Right atrium auricular region (tissue), 2 donors: ENCODE measurements at places on chromosomes 1 and 21. TPM values are rescaled to one million over a fixed set of nuclear protein-coding genes. Genes with fewer than 3 reads are reported as not detected.
A peak's percentile ranks its signal among the peaks of the same experiment; 100 is the strongest.

GRCh38 chr21:29056538-29057050 is 16.9 kb downstream of the CCT8 start:
- no peak overlapping the region for H3K4me3 ChIP-seq
- H3K27me3 ChIP-seq, result no peaks in the 10 kb centered on the region
- H3K4me1 ChIP-seq, result no peaks in the 10 kb centered on the region
- H3K27ac ChIP-seq, result no peak overlapping the region

The RFX5 gene
- total RNA-seq, result 20.2 TPM

DNA sequence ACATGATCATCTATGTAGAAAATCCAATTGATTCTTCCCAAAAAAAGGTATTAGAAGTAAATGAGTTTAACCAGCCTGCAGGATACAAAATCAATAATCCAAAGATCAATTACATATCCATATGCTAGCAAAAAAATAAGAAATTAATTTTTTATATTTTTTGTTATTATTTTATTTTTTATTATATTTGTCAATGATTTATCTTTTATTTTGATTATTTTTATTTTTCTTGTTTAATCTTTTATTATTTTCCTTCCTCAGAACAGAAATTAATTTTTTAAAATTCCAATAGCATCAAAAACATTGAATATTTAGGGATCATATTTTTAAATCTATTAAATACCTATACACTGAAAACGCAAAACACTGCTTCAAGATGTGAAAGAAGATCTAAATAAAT is 331.2 kb downstream of the PLPP3 start:
- DNase-seq, result no peak
- no peaks in the 10 kb centered on the region for H3K36me3 ChIP-seq
- no peaks in the 10 kb centered on the region for H3K4me1 ChIP-seq
- no peak overlapping the region for H3K27ac ChIP-seq
- H3K27me3 ChIP-seq, result no peaks in the 10 kb centered on the region
- no peak overlapping the region for H3K4me3 ChIP-seq

The CLDN8 gene
- not detected for total RNA-seq

- H3K36me3 ChIP-seq, result no peaks in the 10 kb centered on the region
- H3K4me3 ChIP-seq, result no peak overlapping the region
- no peaks in the 10 kb centered on the region for H3K4me1 ChIP-seq
- no peaks in the 10 kb centered on the region for H3K27me3 ChIP-seq
- DNase-seq, result no peak
These were observed 200.6 kb downstream of the RGS7 start for GRCh38 chr1:241156231-241156965.

The WNT9A gene
- total RNA-seq, result 0.78 TPM

The ARL8A gene
- 30.8 TPM for total RNA-seq

The MNDA gene
- 5.9 TPM for total RNA-seq

- no peaks in the 10 kb centered on the region for H3K27me3 ChIP-seq
- no peaks in the 10 kb centered on the region for H3K36me3 ChIP-seq
- no peak for DNase-seq
These were observed 23.7 kb downstream of the EIF2B3 start for GRCh38 chr1:44962729-44963128.

DNA sequence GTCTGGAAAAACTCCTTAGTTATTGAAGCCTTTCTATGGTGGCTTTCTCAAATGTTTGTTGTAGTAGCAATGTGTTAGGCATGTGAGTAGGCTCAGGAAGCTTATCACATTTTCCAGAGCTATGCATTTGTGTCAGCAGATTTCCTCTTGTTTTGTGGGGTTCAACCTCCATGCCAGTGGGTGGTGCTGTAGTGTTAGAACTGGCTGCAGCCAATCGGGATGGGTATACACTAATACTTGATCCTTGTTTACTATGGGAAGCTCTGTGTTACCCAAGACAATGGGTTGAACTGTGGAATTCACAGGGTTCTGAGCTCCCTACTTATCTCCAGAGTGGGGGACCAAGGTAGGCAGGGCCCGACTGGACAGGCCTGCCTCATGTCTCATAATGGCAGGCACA is 348.5 kb upstream of the ADAMTS5 start:
- no peaks in the 10 kb centered on the region for H3K27me3 ChIP-seq
- no peak overlapping the region for H3K27ac ChIP-seq
- H3K4me3 ChIP-seq, result no peak overlapping the region
- no peak for DNase-seq
- no peaks in the 10 kb centered on the region for H3K36me3 ChIP-seq
- H3K4me1 ChIP-seq, result no peaks in the 10 kb centered on the region

GRCh38 chr1:206757524-206758266 is 12.9 kb upstream of the IL19 start:
- H3K27me3 ChIP-seq, result no peaks in the 10 kb centered on the region
- no peak overlapping the region for H3K4me3 ChIP-seq
- H3K4me1 ChIP-seq, result no peaks in the 10 kb centered on the region
- H3K27ac ChIP-seq, result no peak overlapping the region
- no peak for DNase-seq

- peaks cover 11% of the 10 kb centered on the region for H3K36me3 ChIP-seq
- H3K4me3 ChIP-seq, result peak overlapping the region; percentile 82
- H3K4me1 ChIP-seq, result peaks cover 52% of the 10 kb centered on the region
- DNase-seq, result no peak
- H3K27ac ChIP-seq, result peak overlapping the region; percentile 95
- H3K27me3 ChIP-seq, result no peaks in the 10 kb centered on the region
These were observed 1.5 kb upstream of the PRDX6 start for GRCh38 chr1:173475564-173476196.

DNA sequence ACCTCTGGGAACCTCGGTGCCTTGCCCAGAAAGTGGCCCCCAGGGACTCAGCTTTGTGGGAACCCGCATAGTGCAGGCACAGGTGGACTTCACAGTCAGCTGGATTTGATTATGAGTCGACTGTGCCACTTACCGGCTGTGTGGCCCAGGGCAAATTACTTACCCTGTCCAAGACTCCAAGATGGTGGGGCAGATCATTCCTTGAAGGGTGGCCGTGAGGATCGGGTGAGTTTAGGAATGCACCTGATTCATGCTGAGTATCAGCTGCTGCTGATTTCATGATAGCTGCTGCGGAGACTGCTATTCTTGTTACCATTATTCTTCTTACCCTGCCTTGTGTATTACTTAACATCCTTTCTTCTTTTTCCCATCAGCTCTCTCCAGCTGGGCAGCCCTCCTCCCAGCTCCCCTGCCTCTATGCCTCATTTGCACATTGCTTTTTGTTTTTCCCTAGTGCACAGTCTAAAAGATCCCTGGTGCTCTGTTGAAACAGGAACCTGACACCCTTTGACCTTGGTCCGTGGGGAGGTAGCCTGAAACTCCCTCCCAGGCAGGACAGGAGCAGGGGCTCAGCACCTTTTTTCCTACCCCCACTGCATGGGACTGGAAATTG is 40.5 kb upstream of the FHAD1 start:
- no peaks in the 10 kb centered on the region for H3K27me3 ChIP-seq
- no peak overlapping the region for H3K4me3 ChIP-seq
- no peak for DNase-seq
- no peaks in the 10 kb centered on the region for H3K36me3 ChIP-seq

DNA sequence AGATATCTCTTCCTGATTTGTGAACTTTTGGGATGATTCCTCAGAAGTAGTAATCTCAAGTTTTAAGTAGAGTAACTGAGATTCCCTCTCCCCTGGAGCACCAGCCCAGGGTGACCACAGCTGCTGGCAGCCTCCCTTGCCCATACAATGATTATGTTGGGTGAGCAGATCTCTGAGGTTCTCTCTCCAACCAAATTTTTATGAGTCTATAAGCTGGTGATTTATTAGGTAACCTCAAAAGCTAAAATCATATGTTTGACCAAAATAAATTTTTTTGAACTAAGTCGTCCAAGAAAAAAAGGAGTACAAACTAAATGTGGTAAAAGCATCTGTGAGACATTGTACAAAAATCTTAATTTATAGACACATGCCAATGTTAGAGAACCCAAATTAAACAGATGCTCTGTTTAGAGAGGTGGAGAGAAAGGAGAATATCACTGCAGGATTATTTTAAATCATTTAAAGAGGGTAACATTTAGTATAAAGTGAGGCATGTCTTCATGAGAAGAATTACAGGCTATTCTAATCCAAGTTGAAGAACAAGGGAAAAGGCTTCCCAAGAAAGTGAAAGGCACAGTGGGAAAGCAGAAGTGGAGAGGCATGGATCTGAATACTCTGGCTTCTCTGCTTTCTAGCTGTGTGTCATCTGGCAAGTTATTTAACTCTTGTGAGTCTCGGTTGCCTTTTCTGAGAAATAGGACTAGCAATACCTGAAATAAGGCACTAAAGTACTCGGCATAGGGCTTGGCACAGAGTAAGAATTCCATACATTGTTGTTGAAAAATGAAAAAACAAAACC is 2.5 kb downstream of the AKNAD1 start:
- H3K27ac ChIP-seq, result no peak overlapping the region
- DNase-seq, result no peak
- H3K27me3 ChIP-seq, result no peaks in the 10 kb centered on the region

The UQCRH gene
- total RNA-seq, result 929 TPM

GRCh38 chr21:14877581-14878228 is 187.1 kb downstream of the NRIP1 start:
- H3K4me1 ChIP-seq, result peaks cover 13% of the 10 kb centered on the region
- no peak overlapping the region for H3K27ac ChIP-seq
- no peak overlapping the region for H3K4me3 ChIP-seq
- DNase-seq, result no peak
- H3K36me3 ChIP-seq, result no peaks in the 10 kb centered on the region
- no peaks in the 10 kb centered on the region for H3K27me3 ChIP-seq

- no peak overlapping the region for H3K4me3 ChIP-seq
- no peaks in the 10 kb centered on the region for H3K4me1 ChIP-seq
- no peak overlapping the region for H3K27ac ChIP-seq
- no peak for DNase-seq
- H3K27me3 ChIP-seq, result no peaks in the 10 kb centered on the region
- peaks cover 96% of the 10 kb centered on the region for H3K36me3 ChIP-seq
These were observed 89.2 kb downstream of the NRDC start for GRCh38 chr1:51789342-51789741.

The KRTAP13-2 gene
- total RNA-seq, result not detected

The UBL4B gene
- total RNA-seq, result not detected

The TMEM82 gene
- not detected for total RNA-seq
